ENCODE measurements at places on chromosomes 6 and 20. TPM values are rescaled to one million over a fixed set of nuclear protein-coding genes. Genes with fewer than 3 reads are reported as not detected.

DNA sequence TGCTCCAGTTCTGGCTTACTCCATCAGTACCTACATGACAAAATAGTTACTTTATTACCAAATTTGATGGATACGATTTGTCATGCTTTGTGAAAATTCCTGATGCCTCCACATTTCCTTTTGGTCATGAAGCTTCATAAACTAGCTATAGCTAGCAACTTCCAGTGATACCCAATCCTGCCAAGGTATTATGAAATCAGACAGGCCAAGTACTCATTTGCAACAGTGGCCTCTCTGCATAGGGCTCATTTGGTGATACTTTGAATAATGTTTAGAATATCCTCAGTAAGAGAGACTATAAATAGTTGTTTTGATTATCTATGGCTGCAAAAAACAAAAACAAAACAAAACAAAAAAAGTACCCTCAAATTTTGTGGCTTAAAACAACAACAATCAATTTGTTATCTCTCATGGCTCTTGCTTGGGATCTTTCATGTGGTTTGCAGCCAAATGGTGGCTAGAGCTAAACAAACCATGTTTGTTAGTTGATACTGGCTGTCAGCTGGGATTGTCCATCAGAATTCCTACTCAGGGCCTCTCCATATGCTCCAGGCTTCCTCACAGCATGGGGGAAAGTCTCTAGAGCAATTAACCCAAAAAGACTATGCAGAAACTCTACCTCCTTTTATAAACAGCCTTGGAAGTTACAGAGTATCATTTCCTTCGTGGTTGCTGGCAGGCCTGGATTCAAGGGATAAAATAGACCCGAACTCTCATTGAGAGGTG, 10.1 kb upstream of the PRL start:
- DNase-seq: no peak

GRCh38 chr6:139010674-139011073, 17.9 kb upstream of the ABRACL start:
- DNase-seq: no peak

DNA sequence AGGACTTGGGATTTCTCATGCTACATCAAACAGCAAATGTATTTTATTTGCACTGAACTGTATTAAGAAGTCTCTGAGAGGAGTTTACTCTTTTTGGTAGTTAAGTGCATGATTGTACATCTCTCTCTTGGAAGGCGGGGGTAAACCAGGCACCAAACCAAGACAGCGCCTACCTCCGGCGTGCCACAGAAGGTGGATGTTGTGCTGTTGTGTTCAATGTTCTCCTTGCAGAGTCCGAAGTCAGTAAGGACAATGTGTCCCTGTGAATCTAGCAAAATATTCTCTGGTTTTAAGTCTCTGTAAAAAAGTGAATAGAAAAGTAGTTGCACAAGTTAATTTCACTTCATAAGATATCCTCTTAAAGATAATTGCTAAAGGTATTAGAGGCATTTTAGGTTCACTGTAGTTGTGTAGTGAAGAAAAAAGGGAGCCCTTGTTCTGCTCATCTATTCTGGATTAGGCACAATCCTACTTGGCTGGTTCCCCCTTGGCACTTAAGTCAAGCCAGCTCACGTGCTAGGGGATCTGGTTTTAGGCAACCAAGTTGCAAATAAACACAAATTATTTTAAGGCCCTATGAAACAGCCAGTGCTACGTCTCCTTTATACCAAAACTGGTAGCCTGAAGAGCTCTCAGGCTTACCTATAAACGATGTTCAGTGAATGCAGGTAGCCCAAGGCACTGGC, 119.7 kb upstream of the SLC2A12 start:
- no peak for DNase-seq

DNA sequence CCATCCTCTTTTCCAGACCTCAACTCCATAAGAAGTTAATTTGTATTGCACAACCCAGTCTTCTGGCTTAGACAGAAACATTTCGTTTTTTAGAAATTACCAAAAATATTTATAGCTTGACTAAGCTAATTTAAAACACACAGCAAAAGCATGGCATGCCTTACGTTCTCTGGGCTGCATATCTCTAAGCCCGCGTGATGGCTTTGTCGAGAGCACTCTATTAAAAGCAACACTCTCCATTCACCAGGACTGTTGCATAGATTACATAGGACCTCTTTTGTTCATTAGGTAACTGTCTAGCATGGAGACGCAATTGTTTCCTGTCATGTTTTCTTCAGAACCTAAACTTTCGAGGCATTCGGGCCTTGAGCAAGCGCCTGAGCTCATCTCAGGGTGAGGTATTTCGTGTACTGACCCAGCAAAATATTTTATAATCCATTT, 104.5 kb downstream of the IBTK start:
- no peak for DNase-seq

GRCh38 chr6:19866985-19867627, 29.9 kb downstream of the ID4 start:
- DNase-seq: peak; percentile 41

DNA sequence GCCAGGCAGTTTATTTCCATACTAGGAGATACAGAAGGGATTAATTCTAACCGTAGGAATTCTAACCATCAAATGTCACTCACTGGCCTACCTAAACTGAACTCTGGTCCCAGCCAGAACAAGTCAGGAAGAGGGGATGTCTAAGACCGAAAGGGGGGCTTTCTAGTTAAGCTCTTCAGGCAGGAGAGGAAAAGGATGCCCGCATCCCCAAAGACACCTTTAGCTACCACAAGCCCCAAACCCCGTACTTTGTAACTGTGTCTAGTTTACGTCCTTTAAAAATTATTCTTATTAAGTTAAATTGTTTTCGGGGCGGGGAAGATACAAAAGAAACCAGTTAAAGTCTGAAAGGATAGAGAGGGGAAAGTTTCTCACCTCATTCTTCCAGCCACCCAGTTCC, 1.2 kb upstream of the ZNF76 start:
- DNase-seq: no peak

The GPR63 gene
- 0.95 TPM for total RNA-seq

- DNase-seq: no peak
Observed at GRCh38 chr6:158321960-158322359, 9.7 kb downstream of the TULP4 start.

DNA sequence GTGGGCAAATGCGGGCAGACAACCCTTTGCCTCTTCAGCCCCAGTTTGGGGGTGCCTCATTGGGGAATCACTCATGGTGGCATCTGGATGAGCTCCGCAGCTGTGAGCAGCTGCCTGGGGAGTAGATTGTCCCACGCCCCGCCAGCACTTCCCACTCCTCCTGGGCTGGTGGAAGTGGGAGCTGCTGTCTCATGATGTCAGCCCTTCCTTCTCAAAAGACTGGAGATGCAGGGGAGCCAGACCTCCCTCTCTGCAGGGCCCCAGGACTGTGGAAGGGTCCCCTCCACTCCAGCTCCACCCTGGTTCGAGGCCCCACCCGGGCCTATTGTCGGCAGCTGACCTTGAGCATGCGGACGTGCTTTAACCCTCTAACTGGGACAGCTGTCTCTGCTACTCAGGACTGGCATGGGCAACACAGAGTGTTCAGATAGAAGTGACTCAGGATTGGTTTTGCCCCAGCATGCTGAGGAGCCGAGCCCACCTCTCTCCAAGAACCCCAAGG, 2.0 kb downstream of the UNC93A start:
- no peak for DNase-seq

- no peak for DNase-seq
Observed at GRCh38 chr6:36938536-36938935, 16.0 kb upstream of the PI16 start.

DNA sequence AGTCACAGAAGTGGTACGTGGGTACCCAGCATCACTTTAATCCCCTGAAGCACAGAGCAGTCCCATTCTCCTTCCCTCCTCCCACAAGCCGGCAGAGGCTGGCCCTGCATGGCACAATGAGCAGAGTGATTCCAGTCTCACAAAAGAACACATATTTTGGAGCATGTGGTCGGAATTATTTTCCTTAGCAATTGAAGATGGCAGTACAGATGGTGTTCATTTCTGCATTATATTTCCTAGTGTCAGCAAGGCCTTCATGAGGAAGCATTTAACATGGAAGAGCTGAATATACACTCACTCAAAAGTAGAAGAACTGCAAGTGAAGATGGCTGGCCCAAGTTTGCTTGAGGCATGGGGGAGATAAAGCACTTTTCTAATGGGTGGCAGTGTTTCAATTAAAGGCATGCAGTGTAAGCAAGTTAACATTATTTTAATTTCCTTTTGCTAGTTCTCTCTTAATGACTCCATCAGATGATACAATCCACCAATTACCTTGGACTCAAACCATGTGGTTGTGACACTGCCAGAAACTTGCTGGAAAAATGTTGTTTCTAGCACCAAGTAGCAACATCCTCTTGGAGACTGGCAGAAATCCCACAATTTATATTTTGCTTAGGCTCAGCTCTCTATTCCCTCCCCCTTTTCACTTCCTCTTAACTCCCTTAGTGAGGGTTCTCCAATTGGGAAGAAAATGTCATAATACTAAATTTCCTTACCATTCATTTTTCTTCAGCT, 74.4 kb downstream of the ARHGAP18 start:
- DNase-seq: no peak

GRCh38 chr20:25382704-25383370, 7.8 kb downstream of the ABHD12 start:
- DNase-seq: no peak

- DNase-seq: no peak
Observed at GRCh38 chr6:70315079-70315751, 12.3 kb upstream of the COL9A1 start.

GRCh38 chr6:135390458-135390857, 107.1 kb downstream of the AHI1 start:
- no peak for DNase-seq

GRCh38 chr6:12637960-12638641, 78.5 kb upstream of the PHACTR1 start:
- peak; percentile 24 for DNase-seq

GRCh38 chr20:21241406-21241805, 61.7 kb upstream of the XRN2 start:
- DNase-seq: no peak

GRCh38 chr20:51008718-51009117, 14.2 kb downstream of the KCNG1 start:
- DNase-seq: no peak

GRCh38 chr6:152207915-152208714, 400.6 kb downstream of the ESR1 start:
- DNase-seq: no peak

The TENT5A gene
- total RNA-seq: 1.7 TPM

DNA sequence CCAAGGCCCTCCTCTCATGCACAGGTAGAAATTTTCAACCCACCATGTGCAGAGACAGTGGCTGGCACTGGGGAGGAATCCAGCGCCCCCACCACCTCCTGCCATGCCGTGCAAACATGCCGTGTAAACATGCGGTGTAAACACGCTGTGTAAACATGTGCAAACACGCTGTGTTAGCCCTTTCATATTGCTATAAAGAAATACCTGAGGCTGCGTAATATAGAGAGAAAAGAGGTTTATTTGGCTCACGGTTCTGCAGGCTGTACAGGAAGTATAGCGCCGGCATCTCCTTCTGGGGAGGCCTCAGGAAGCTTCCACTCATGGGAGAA, 218.3 kb downstream of the TAF4 start:
- DNase-seq: no peak

The EYS gene
- not detected for total RNA-seq

- DNase-seq: no peak
Observed at GRCh38 chr6:106373502-106374239, 13.2 kb downstream of the CRYBG1 start.

- no peak for DNase-seq
Observed at GRCh38 chr20:46607191-46607848, 43.9 kb downstream of the SLC13A3 start.

The NRM gene
- total RNA-seq: 21.9 TPM

The HMGA1 gene
- 444 TPM for total RNA-seq

GRCh38 chr6:38391626-38392579, 247.8 kb downstream of the BTBD9 start:
- DNase-seq: no peak

GRCh38 chr6:142763205-142763604, 181.8 kb downstream of the HIVEP2 start:
- DNase-seq: no peak

DNA sequence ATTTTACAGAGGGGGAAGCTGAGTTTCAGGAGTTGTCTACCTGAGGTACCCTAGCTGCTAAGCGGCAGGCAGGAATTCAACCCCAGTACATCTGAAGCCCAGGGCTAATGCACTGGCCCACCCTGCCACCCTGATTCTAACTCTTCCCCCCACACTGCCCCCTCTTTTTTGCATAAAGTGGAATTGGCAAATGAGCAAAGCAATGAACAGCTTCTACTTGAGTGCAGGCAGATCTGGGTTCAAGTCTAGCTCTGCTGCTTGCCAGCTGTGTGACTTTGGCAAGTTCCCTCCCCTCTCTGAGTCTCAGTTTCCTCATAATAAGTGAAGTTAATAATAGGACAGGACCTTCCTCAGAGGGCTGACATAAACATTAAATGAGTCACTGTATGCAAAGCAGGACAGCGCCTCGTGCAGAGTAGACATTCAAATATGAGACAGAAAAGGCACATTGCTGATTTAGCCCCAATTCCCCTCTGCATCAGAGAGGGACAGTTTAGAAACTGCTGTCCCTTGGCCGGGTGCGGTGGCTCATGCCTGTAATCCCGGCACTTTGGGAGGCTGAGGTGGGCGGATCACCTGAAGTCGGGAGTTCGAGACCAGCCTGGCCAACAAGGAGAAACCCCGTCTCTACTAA, 4.7 kb downstream of the ADA start:
- DNase-seq: no peak

The ANKRD6 gene
- 2.4 TPM for total RNA-seq

DNA sequence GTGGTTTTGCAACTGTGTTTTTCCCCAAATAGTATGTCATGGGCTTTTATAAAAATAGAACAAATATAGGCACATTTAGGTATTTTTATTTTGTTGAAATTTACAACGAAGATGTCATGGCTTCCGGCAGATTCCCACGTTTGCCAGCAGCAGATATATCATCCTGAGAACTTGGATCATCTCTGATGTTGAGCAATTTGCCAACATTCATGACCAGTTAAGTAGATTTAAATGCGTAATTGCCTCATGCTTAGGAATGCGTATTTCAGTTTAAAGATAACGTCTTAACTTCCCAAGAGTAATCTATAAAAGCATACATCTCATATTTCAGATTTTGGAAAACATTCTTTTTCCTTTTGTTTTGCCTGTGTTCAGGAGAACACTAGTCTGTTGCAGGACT, 457.8 kb downstream of the QKI start:
- DNase-seq: no peak

- no peak for DNase-seq
Observed at GRCh38 chr20:64219202-64219601, 36.3 kb upstream of the PCMTD2 start.

GRCh38 chr6:71414486-71414885, 125.9 kb downstream of the OGFRL1 start:
- no peak for DNase-seq

The HRH3 gene
- total RNA-seq: 0.10 TPM

DNA sequence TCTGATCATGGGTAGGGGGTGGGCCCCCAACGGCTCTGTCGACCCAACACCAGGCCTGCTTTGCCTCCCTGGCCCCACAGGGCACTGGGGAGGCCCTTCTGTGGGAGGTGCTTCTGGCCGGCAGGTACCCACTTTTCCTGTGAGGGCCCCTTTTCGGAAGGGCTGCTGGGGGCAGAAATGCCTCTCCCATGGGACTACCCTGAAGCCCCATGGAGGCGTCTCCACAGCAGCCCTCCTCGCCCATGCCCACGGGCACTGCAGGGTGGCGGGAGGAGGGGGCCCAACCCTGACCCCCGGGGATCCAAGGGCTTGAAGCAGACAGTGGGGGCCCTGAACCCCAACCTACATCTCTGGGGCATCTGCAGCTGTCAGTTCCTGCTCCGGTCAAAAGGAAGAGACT, 2.3 kb downstream of the BIRC7 start:
- DNase-seq: no peak

The SLCO4A1 gene
- 167 TPM for total RNA-seq

The CLPSL2 gene
- 0.57 TPM for total RNA-seq

The OR12D3 gene
- total RNA-seq: not detected

All from Panc1 (cell line).